ENCODE measurements at places on chromosomes 7 and 10.

- H3K4me3 ChIP-seq, result no peak overlapping the region
- H3K27ac ChIP-seq, result no peak overlapping the region
- DNase-seq, result peak; percentile 34
- H3K4me1 ChIP-seq, result no peaks in the 10 kb centered on the region
- no peaks in the 10 kb centered on the region for H3K36me3 ChIP-seq
- no peaks in the 10 kb centered on the region for H3K27me3 ChIP-seq
These were observed 148.5 kb downstream of the ARHGAP22 start for GRCh38 chr10:48456361-48456804.

DNA sequence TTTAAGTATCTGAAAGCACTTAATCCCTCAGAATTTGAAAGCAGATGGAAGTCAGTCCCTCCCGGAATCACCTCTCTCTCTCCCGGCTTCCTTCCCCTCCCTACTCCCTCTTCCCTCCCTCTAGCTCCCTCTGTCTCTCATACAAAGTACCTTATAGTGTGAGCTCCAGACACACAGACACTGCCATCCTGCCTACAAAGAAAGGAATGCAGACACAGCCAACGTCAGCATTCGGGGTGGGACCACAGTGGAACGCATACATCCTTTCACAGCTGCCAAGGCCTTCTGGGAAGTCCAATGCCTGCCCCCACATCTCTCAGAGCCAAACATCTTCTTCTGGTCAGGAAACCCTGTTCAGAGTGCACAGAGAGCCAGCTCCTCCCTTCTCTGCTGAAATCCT, 9.3 kb downstream of the NOD1 start:
- peak overlapping the region; percentile 35 for H3K4me3 ChIP-seq
- H3K27me3 ChIP-seq, result no peaks in the 10 kb centered on the region
- H3K4me1 ChIP-seq, result peaks cover 21% of the 10 kb centered on the region
- peak; percentile 93 for DNase-seq
- no peaks in the 10 kb centered on the region for H3K36me3 ChIP-seq

- no peak overlapping the region for H3K4me3 ChIP-seq
- no peaks in the 10 kb centered on the region for H3K36me3 ChIP-seq
- no peaks in the 10 kb centered on the region for H3K27me3 ChIP-seq
- no peaks in the 10 kb centered on the region for H3K4me1 ChIP-seq
- no peak for DNase-seq
These were observed 8.3 kb upstream of the ZC3HAV1L start for GRCh38 chr7:139043823-139044812.

GRCh38 chr10:83371696-83372490, 767.4 kb upstream of the GHITM start:
- no peak overlapping the region for H3K4me3 ChIP-seq
- H3K36me3 ChIP-seq, result no peaks in the 10 kb centered on the region
- no peaks in the 10 kb centered on the region for H3K27me3 ChIP-seq

DNA sequence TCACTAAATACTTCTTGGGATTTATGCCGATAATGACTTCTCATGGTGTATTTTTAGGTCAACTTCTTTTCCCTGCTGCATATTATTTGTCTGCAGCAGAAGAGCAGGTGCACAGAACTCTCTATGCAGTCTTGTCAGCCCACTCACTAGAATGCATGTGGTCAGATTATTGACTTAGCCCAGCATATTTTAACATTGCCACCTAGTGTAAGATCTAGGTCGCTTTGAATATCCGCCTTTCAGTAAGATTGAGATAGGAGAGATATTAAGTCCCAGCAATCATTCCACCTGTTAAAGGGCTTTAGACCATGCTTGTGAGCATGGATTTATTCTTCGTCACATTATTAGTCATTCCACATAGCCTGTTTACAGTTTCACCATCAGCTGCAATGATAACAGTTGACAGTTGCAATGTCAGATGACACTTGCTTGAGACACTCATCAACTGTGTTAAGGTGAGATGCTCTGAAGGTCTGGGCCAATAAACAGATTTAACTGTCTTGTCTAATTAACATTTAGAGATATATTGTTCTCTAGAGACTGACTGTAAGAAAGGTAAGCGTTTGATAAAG, 491.7 kb downstream of the ARL4A start:
- no peak for DNase-seq
- no peaks in the 10 kb centered on the region for H3K4me1 ChIP-seq
- H3K27ac ChIP-seq, result no peak overlapping the region
- no peaks in the 10 kb centered on the region for H3K27me3 ChIP-seq
- H3K36me3 ChIP-seq, result no peaks in the 10 kb centered on the region

GRCh38 chr7:102064361-102065025, 222.2 kb upstream of the SH2B2 start:
- no peaks in the 10 kb centered on the region for H3K27me3 ChIP-seq
- no peak overlapping the region for H3K4me3 ChIP-seq
- DNase-seq, result no peak
- H3K36me3 ChIP-seq, result no peaks in the 10 kb centered on the region
- no peak overlapping the region for H3K27ac ChIP-seq

- no peak overlapping the region for H3K4me3 ChIP-seq
- no peaks in the 10 kb centered on the region for H3K36me3 ChIP-seq
- DNase-seq, result no peak
- H3K27me3 ChIP-seq, result no peaks in the 10 kb centered on the region
- no peak overlapping the region for H3K27ac ChIP-seq
- H3K4me1 ChIP-seq, result no peaks in the 10 kb centered on the region
These were observed 12.0 kb upstream of the GLCCI1 start for GRCh38 chr7:7956531-7957128.

DNA sequence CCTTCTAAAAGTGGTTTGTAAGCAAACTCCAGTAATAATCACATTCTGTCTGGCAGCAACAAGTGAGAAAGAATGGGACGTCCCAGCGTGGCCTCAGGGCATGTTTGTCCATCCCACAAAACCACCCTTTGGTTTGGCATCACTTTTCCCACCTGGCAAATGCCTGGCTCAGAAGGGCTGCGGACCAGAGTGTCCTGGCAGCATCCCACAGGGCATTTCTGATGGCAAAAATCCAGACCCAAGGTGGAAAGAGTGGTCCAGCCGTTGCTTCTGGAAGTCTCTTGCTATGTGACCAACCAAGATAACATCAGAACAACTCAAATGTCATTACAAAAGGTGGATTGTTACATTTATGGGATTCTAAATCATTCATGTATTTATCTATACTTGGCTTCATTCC, 174.4 kb downstream of the CREB5 start:
- no peaks in the 10 kb centered on the region for H3K36me3 ChIP-seq
- peaks cover 9% of the 10 kb centered on the region for H3K27me3 ChIP-seq

GRCh38 chr10:131767716-131768115, 133.1 kb upstream of the PPP2R2D start:
- peaks cover 30% of the 10 kb centered on the region for H3K27me3 ChIP-seq
- H3K27ac ChIP-seq, result no peak overlapping the region
- no peak overlapping the region for H3K4me3 ChIP-seq
- no peaks in the 10 kb centered on the region for H3K4me1 ChIP-seq

- no peaks in the 10 kb centered on the region for H3K36me3 ChIP-seq
- H3K27ac ChIP-seq, result no peak overlapping the region
- no peak for DNase-seq
- H3K4me3 ChIP-seq, result no peak overlapping the region
These were observed 173.3 kb downstream of the RNLS start for GRCh38 chr10:88409824-88410223.

DNA sequence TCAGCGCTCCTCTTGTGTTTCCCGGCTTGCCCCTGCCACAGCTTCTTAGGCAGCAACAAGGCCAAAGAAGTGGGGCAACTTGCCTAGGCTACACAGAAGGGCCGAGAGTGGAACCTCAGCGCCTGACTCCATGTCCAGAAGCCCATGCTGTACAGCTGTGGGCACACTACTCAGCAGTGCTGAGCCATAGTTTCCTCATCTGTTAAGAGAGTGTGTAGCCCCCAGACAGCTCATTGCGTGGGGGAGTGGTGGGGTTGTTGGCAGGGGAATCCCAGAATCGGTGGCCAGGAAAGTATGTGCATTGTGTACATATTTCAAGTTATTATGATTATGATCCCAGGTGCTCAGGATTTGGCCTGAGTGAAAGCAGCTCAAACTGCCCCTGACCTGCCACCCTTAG, 96.2 kb downstream of the CDH23 start:
- no peak overlapping the region for H3K27ac ChIP-seq
- H3K27me3 ChIP-seq, result no peaks in the 10 kb centered on the region
- no peak overlapping the region for H3K4me3 ChIP-seq
- DNase-seq, result no peak

- no peak overlapping the region for H3K4me3 ChIP-seq
- H3K27ac ChIP-seq, result no peak overlapping the region
- H3K36me3 ChIP-seq, result no peaks in the 10 kb centered on the region
- H3K27me3 ChIP-seq, result no peaks in the 10 kb centered on the region
- DNase-seq, result no peak
These were observed 43.9 kb downstream of the CHST15 start for GRCh38 chr10:124049484-124049883.

GRCh38 chr7:113928112-113928511, 9.3 kb upstream of the PPP1R3A start:
- H3K27ac ChIP-seq, result no peak overlapping the region
- no peak overlapping the region for H3K4me3 ChIP-seq
- no peak for DNase-seq
- no peaks in the 10 kb centered on the region for H3K36me3 ChIP-seq
- no peaks in the 10 kb centered on the region for H3K27me3 ChIP-seq
- no peaks in the 10 kb centered on the region for H3K4me1 ChIP-seq

DNA sequence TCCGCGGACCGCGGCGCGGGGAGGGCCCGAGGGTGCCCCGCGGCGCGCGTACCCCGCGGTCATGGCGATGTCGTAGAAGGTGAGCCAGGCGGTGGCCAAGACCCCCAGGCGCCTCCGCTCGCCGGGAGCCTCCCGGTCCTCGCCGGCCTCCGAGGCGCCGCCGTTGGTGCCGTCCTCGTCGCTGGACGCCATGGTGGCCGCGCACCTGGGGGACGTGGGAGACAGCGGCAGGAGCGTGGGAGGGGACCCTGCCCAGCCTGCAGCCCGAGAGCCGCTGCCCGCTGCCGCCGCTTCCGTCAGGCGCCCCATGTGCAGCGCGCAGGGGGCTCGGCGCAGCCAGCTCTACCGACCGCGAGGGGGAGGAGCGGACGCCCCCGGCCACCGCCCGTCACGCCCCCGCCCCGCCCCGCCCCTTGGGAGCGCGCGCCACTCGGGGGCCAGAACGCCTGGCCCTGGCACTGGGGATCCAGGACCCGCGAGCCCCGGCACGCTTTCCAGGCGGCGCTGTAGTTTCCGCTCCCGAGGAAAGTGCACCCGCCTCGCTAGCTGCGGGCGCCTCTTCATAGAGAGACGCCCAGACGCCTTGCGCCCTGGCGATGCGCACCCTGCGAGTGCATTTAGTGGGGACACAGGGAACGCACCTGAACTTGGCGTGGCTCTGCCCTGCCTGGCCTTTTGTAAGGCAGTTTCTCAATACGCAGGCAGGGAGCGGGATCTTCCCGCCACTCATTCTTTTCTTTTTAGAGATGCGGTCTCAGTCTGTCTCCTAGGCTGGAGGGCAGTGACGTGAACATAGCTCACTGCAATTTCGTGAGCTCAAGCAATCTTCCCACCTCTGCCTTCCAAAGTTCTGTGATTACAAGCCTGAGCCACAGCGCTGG, at the start of gene HACD1:
Gene HACD1 (minus strand): TSS at position 344 of the 881 bp plus-strand sequence. CDS start 35 bp downstream, at position 309.
- peak; percentile 30 for DNase-seq
- no peaks in the 10 kb centered on the region for H3K4me1 ChIP-seq
- H3K4me3 ChIP-seq, result peak within 1 kb of the TSS; percentile 88
- no peaks in the 10 kb centered on the region for H3K27me3 ChIP-seq
- no peaks in the 10 kb centered on the region for H3K36me3 ChIP-seq
- H3K27ac ChIP-seq, result peak within 1 kb of the TSS; percentile 80

- H3K27me3 ChIP-seq, result no peaks in the 10 kb centered on the region
- peak overlapping the region; percentile 76 for H3K4me3 ChIP-seq
- no peaks in the 10 kb centered on the region for H3K36me3 ChIP-seq
These were observed 724 bp downstream of the BBIP1 start for GRCh38 chr10:110918269-110918642.

DNA sequence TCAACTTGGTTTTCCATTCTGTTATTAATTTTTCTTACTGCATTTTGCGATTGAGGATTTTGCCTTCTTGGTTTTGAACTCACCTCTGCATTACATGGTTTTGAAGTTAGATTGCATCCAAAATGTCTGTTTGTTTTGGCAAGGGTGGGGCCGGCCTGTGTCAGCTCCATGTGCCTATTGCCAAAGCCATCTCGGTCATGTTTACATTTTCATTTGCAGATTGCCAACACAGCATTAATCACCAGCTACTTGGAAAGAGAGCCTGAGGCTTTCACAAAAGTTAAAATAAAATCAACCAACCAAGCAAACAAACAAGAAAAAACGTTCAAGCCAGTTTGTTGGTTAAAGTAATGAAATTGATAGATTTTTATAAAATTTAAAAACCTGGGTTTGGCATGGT, 695.8 kb downstream of the TYW1 start:
- H3K27me3 ChIP-seq, result peaks cover 9% of the 10 kb centered on the region
- no peak overlapping the region for H3K27ac ChIP-seq
- DNase-seq, result no peak
- H3K4me1 ChIP-seq, result no peaks in the 10 kb centered on the region
- no peaks in the 10 kb centered on the region for H3K36me3 ChIP-seq
- H3K4me3 ChIP-seq, result no peak overlapping the region

DNA sequence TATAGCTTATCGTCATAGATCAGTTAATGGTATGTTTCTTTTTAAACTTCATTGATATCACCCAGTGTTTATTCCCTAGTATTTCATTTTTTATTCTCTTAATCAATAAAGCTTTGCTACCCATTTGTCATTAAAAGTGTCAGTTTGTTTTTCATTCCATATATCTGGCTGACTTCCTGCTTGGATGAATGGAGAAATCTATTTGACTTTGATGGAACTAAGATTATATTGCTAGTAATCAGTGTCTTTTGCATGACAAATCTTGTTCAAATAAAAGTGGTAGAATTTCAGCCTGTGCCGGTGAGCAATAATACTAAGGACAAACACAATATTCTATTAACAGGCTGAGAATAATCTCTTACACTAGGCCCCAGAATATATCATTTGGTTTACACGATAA, 203.3 kb downstream of the SEC23IP start:
- no peak overlapping the region for H3K27ac ChIP-seq
- H3K27me3 ChIP-seq, result no peaks in the 10 kb centered on the region
- no peaks in the 10 kb centered on the region for H3K4me1 ChIP-seq
- no peak overlapping the region for H3K4me3 ChIP-seq
- DNase-seq, result no peak
- no peaks in the 10 kb centered on the region for H3K36me3 ChIP-seq

DNA sequence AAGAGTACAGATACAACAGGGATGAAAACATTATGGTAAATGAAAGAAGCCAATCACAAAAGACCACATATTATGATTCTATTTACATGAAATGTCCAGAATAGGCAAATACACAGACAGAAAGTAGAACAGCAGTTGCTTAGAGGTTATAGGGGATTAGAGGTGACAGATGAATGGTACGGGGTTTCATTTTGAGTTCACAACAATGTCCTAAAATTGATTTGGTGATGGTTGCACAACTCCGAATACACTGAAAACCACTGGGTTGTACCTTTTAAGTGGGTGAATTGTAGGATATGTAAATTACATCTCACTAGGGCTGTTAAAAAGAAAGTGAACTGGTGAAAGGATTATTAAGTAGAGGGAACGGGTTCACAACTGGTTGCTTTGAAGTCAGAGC, 76.3 kb upstream of the MRLN start:
- no peak for DNase-seq
- H3K27me3 ChIP-seq, result no peaks in the 10 kb centered on the region
- no peak overlapping the region for H3K27ac ChIP-seq
- no peaks in the 10 kb centered on the region for H3K36me3 ChIP-seq
- no peak overlapping the region for H3K4me3 ChIP-seq
- no peaks in the 10 kb centered on the region for H3K4me1 ChIP-seq

- no peaks in the 10 kb centered on the region for H3K36me3 ChIP-seq
- DNase-seq, result no peak
- H3K4me1 ChIP-seq, result no peaks in the 10 kb centered on the region
- no peak overlapping the region for H3K4me3 ChIP-seq
- H3K27me3 ChIP-seq, result no peaks in the 10 kb centered on the region
- no peak overlapping the region for H3K27ac ChIP-seq
These were observed 66.0 kb downstream of the OSBPL3 start for GRCh38 chr7:24913801-24914464.

- peak overlapping the region; percentile 59 for H3K27ac ChIP-seq
- H3K36me3 ChIP-seq, result no peaks in the 10 kb centered on the region
- no peaks in the 10 kb centered on the region for H3K4me1 ChIP-seq
These were observed 108.3 kb downstream of the RNF216 start for GRCh38 chr7:5673125-5673524.
